ENCODE measurements at places on chromosomes 4 and X.

DNA sequence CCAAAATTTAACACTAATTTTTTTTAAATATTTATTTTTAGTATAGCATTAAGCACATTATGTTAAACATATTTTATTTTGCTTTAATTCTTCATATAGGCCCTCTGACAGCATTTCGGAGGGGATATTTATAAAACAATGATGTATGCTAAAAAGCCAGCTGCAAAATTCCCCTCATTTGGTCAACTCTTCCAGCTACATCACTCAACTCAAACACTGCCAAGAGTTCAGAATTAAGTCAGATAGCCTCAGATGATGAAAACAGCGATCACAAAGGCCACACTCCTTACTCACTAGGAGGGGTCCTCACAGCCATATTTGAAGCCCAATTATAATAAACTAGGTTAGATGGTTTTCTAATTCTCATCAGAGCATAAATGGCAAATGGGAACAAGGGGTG is 146.6 kb downstream of the ADAMTS3 start:
- no peak for DNase-seq

GRCh38 chrX:6667048-6667768 is 132.3 kb upstream of the VCX3A start:
- DNase-seq, result no peak

DNA sequence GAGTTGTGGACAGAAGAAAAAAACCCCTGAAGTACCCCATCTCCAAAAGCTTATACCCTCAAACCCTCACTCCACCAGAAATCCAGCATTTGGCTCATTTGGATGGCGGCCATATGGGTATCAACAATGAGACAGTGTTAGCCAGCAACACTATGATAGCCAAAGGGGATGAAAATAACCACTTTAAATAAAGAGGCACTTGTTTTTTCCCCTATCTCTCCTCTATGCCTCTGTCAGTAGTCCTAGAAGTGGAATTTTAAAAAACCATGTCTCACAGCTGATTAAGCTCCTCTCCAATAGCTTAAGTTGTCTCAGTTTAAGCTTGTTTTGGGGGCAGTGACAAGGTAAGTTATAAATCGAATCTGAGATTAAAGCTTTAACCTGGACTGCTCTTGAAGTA is 124.0 kb downstream of the MOSPD2 start:
- DNase-seq, result no peak

GRCh38 chr4:104531390-104531789 is 36.7 kb upstream of the CXXC4 start:
- no peak for DNase-seq

DNA sequence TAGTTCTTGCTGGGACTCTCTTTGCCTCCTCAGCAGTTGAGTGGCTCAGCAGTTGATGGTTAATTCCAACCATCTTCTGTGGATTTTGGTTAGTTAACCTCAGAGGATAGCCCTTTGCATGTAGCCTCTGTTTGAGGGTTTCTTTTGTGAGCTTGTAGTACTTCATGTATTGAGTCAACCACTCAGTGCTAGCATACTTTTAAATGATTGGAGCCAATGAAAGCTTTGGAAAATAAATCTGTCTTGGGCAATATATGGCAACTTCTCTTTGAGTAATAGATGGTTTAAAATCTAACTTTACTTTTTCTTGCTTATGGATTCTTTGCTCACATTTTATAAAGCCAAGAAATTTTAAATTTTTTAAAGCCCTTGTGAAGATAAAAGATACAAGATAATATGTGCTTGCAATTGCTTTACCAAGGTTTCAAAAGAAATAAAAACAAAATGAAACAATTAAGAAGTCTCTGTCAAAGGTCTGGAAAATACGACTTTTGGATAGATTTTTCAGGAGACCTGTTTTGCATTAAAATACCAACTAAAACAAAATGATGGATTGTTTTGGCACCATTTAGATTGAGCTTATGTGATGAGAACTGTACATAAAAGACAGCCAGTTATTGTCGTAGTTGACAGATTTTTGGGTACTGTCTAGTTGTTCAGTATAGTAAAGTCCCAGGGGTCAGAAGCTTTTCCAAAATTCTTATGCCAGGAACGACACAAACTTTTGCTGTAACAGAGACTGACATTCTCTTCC is 181.9 kb downstream of the SPRY1 start:
- no peak for DNase-seq

- no peak for DNase-seq
Observed at GRCh38 chrX:88883200-88883599, 136.2 kb downstream of the CPXCR1 start.

DNA sequence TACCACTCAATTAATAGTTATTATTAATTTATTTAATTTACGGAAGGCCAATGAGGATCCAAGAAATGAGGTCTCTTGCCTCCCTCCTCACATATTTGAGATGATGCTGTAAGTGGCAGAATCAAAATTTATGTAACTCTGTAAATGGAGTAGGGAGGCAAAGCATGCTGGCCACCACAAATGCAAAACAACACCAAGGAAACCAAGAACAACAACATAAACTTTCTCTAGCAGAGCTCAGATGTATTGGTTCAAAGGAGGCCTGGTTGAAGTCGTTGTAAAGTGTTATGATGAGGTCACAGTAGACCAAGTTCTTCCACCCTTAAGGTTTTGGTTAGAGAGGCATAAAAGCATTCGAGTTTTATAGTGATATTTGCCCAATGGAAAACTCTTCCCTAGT is 194.8 kb upstream of the FAT1 start:
- DNase-seq, result no peak

DNA sequence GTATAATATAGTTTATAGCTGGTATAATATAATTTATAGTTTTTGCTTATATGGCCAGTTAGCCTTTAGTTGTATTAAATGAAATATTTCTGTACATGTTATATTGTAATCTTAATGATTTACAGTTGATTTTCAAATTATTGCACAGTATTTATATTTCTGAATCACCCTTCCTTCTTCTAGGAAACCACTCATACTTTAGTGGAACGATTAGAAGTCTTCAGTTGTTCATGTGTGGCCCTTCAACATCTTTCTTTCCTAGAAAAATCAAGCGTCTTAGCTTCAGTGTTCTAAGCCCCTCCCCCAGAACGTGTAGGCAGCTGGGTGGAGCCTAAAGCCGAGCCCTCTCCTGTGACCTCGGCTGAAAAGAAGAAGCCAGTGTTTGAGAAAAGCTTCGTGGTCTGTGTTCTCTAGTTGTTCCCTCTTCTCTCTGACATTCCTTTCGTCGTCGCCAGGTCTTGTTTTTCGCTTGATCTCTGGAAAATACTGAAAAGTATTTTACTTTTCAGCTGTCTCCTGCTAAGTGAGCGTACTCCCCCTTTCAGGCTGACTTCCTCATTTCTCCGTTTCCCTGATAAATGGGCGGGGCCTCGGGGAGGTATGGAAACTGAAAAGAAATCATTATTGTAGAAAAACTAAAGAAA is at the start of gene C4orf33:
Gene C4orf33, plus strand, starts transcription at position 342 of the 644 bp plus-strand sequence. CDS start 6,459 bp downstream, outside the sequence.
- peak; percentile 66 for DNase-seq

All from nucleus accumbens (tissue), 56 donors.